Right atrium auricular region (tissue), 2 donors: ENCODE measurements at places on chromosomes 16 and 17.
A peak's percentile ranks its signal among the peaks of the same experiment; 100 is the strongest.

DNA sequence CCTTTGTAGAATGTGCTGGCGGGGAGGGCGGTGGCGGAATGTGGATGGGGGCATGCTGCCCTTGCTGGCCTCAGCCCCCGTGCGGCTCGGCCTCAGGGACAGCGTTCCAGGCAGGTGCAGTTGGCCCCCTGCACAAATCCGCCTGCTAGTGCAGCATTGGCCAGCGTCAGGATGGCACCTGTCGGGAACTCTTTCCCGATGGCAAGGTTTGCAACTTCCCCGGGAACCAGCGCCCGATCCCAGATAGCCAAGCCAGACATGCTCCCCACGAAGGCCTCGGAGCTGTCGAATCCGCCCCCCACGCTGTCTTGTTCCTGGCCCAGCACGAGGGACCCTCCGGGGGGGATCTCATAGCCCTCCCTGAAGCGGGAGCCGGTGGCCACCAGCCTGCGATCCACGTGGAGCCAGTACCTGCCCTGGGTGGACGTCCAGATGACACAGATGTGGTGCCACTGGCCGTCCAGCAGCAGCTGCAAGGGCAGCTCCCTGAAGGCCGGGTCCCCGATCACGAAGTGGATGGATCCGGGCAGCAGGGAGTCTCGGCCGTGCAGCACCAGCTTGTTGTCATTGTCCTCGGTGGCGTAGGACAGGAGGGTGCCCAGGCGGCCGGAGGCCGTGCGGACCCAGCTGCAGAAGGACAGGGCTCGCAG is 2.8 kb downstream of the PTX4 start:
- DNase-seq: no peak

DNA sequence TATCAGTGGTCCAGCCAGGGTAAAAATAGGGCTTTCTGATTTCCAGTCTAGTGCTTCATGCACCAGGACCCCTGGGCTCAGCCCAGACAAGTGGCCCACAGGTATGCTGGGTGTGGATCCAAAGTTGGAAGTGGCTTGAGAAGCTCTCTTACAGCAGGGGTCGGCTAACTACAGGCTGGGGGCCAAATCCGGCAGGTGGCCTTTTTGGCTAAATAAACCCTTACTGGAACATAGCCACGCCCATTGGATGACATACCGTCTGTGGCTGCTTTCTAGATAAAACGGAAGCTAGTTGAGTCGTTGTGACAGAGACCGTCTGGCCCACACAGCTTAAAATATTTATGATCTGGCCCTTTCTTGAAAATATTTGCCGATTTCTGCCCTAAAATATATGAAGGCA is 119.0 kb upstream of the CDC42EP4 start:
- DNase-seq: no peak

- DNase-seq: no peak
Observed at GRCh38 chr17:11980813-11981212, 16.5 kb downstream of the ZNF18 start.

DNA sequence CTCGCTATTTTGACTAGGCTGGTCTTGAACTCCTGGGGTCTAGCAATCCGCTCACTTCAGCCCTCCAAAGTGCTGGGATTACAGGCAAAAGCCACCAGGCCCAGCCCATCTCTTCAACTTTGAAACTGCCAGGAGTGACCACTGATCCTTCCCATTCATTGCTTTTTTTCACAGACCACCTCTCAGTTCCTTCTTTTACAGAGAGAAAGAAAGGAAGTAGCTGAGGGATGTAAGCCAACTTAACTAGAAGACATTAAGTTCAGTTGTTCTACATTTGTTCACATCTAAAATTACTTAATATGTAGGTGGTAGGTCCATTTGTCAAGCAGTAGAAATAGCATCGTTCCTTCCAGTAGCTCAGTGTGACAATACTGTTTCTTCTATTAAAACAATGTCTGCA is 219.8 kb downstream of the STX8 start:
- no peak for DNase-seq

DNA sequence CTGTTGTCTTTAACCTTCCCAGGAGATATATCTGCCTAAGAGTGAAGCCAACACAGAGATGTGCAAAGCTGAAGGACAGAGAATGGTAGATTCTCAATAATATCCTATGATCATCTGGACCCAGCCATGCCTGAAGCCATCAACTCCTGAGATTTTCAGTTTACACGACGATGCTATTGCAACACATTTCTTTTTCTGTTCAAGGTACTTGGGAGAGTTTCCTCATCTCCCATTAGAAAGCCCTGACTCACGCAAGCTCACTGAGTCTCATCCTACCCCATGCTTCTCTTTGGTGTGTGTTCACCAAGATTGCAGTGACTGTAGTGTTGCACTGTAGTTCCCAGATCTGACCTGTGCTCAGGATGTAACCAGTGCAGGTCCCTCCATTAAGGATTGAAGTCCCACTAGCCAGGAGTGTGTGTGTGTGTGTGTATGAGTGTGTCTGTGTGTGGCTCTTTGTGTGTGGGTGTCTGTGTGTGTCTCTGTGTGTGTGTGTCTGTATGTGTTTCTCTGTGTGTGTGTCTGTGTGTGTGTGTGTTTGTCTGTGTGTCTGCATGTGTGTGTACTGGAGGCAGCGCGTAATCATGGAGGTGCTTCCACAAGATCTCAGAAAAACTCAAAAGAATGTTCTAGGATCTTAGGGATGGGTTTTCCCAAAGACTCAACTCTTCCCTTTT is 15.5 kb downstream of the CES1 start:
- DNase-seq: no peak

DNA sequence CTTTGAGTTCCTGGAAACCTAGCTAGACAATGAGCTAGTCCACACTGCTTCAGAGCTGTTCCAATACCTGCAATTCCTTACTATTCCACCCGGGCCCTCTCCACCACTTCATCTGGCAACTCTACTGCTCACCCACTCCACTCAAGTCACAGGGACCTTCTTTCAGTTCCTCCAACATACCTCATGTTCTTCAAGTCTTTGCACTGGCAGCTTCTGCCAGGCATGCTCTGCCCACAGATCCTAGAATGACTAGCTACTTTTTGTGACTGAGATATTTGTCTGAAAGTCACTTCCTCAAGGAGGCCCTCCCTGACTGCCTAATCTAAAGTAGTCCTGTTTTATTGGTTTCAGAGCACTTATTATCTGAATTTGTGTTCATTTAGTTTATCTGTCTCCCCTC is 86.4 kb downstream of the TEX14 start:
- DNase-seq: no peak

DNA sequence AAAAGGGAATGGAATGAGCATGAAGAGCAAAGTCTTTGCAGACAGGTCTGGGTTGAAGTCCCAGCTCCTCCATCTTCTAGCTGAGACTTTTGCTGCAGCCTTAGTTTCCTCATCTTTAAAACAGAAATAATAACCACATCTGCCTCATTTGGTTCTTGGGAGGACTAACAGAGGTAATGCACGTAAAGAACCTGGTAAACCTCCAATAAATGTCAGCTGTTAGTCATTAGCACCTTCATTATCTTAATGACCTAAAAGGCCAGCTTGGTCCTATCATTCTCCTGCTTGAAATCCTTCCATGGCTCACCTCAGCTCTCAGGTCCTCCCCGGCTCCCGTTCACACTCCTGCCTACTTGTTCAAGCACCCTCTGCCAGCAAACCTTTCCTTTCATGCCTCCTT is 51.8 kb downstream of the SKAP1 start:
- no peak for DNase-seq

DNA sequence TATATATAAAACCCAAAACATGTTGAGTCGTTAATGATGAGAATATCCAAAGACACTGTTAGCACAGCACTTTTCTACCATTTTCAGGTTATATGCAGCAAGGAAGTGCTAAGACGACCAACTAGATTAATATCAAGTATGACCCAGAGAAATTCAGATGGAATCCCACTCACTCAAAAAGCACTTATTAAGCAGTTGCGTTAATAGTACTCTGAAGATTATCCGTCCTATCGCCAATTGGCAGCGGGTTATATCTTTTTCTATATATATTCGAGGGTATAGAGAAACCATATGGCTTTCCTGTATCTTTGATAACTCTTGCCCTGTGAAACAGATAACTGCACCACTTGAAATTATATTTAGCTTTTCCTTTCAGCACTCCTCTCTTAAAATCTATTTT is 1.1 kb downstream of the CRLF3 start:
- no peak for DNase-seq

DNA sequence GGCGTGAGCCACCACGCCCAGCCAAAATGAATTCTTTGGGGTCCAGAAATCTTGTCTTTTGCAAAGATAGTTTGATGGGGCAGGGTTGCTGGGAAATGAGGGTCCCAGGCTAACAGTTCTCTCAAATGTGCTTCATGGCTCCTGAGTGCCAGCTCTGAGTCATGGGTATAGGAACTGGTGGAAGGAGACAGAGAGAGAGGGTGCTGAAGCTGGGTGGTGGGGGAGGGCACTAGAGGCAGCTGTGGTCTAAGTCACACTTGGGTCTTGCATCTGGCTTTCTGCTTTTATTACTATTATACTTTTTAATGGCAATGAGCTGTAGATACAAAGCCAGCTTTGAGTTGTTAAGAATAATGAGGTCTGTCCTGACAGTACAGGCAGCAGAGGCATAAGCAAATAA is 54.6 kb downstream of the PRKCA start:
- DNase-seq: no peak

DNA sequence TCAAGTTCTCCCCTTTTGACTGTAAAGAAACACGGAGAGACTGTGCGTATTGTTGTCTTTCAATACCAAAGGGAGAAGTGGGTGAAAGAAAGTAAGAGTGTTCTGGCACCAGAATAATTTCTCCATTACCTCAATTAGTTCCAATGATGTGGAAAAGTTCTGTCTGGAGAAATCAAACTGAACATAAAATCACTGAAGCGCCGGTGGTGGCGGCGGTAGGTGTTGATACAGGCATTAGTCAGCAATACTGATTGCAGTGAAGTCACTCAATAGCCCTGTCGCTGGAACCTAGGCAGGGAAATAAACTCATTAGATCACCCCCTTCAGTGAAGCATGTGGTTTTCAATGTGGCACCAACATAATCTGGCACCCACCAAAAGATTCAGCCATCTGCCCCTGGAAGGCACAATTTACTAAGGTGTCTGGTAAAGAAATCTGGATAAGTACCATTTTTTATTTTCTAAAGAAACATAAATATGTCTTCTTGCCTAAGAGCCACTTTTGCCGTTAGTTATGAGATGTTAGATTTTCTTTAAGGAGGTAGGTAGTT is 274.2 kb upstream of the SOX9 start:
- DNase-seq: no peak

- DNase-seq: no peak
Observed at GRCh38 chr17:32307658-32308057, 34.3 kb downstream of the C17orf75 start.

- peak; percentile 100 for DNase-seq
Observed at GRCh38 chr17:40100669-40101366, 429 bp upstream of the NR1D1 start.

- no peak for DNase-seq
Observed at GRCh38 chr17:846901-847843, 65.0 kb downstream of the MRM3 start.

- DNase-seq: no peak
Observed at GRCh38 chr16:11101695-11102522, 154.1 kb downstream of the SOCS1 start.

DNA sequence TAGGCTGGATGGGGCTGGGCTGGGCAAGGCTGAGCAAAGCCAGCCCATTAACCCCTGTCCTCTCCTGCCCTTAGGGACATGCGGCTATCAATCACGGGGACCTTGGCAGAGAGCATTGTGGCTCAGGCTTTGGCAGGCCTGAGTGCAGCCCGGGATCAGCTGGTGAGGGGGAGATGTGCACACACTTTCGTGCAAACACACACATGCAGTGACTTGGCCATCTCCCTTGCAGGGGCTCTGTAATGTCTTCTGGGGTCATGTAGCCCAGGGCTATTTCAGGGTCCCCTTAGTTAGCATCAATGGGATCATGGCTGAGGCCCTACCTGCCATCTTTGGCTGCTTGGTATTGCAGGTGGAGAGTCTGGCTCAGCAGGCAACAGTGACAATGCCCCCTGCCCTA is 6.9 kb downstream of the CARMIL2 start:
- no peak for DNase-seq

GRCh38 chr16:3147757-3148104 is 12.9 kb downstream of the ZNF213 start:
- DNase-seq: no peak

- no peak for DNase-seq
Observed at GRCh38 chr16:85185303-85186100, 73.2 kb upstream of the CIBAR2 start.

DNA sequence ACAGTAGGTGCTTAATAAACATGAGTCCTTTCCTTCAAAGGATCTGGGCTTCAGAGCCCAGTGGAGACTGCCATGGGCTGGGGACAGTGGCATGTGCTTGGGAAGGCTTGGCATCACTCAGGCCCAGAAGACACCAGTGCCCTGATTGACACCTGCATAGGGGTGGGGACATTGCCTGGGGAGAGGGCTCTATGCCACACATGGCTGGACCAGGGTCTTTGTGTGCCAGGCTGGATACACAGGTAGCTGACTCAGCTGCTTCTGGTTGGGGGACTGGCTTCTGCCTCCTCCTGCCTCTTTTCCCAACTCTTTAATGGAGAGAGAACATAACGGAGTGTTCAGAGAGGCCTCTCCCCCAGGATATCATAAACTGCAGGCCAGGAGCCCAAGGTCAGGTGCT is 93.1 kb upstream of the TMEM97 start:
- no peak for DNase-seq

GRCh38 chr16:70788668-70789594 is 12.0 kb downstream of the VAC14 start:
- DNase-seq: peak; percentile 84

DNA sequence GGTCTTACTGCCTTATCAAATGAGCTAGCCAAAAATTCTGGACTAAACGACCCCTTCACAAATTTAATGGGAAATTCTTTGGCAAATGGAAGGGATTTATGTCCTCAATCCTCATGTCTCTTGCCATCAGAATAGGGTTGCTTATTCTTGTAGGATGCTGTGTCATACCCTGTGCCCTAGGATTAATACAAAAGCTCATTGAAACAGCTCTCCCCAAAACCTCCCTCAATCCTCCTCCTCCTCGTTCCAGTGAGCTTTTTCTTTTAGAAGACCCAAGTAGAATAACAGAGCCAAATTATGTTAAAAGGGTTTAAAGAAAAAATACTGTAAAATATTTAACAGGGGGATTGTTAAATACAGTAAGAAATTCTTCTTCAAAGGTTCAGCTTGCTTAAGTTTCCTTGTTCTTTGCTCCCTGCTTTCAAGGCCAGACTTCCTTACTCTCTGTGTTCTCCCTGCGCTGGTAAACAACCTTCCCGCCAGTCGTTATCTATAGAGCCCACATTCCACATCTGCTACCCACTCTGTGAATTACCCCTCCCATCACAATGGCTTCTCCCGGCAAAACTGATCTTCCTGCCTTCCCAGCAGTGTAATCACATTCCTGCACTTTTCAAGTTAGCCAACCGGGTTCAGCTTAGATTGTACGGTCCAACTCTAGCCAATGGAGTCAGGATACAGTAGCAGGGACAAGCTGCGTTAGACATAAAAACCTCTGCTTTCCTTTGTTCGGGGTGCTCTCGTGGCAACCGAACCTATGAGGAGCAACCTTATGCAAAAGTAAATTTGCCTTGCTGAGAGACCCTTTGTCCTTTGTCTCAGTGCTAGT is 9.7 kb downstream of the HPR start:
- no peak for DNase-seq

GRCh38 chr17:81519284-81520020 is 6.9 kb upstream of the ACTG1 start:
- DNase-seq: no peak

GRCh38 chr17:44628243-44629188 is 27.8 kb upstream of the MEIOC start:
- peak; percentile 64 for DNase-seq
